ENCODE measurements at places on chromosomes 16 and 17.

DNA sequence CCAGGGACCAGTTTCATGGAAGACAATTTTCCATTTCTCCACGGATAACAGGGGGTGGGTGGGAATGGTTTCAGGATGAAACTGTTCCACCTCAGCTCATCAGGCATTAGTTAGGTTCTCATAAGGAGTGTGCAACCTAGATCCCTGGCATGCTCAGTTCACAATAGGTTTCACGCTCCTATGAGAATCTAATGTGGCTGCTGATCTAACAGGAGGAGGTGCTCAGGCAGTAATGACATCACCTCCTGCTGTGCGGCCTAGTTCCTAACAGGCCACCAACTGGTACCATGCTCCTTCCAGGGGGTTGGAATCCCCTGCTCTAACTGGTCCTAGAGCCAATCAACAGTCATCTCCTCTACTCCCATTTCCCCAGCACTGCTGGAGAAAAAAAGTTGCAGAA, 19.9 kb downstream of the TEX14 start:
- no peak for DNase-seq

GRCh38 chr16:10178080-10178479, 4.1 kb downstream of the GRIN2A start:
- no peak for DNase-seq

DNA sequence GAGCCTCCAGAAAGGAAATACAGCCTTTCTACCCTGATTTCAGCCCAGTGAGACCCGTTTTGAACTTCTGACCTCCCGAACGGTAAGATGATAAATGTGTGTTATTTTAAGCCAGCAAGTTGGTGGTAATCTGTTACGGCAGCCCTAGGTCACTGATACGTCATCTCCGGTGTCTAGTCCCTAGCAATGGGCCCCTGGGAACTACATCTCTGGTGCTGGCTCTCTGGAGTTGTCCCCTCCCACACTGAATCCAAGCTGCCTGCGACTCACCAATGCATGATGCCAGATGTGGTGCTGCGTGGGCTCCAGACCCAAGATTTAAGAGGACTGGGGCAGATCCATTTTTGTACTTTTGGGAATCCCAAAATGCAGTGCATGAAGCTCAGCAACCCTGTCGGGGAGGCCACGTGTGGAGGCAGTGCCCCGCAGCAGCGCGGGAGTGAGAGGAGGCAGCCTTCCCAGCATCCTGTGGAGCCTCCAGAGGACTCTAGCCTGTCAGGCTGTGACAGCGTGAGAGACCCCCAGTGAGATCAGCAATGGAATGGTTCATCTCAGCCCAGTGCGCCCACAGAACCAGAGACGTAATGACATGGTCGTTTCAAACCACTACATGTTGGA, 43.6 kb upstream of the USP7 start:
- no peak for DNase-seq

- DNase-seq = no peak
These were observed 769.6 kb downstream of the CDH11 start for GRCh38 chr16:64352246-64352645.

Data from CD4-positive, alpha-beta T cell treated with Interleukin-15 for 4 hours (primary cell).